Esophagus mucosa (tissue), 1 donor: ENCODE measurements at places on chromosomes 7 and 10.
A peak's percentile ranks its signal among the peaks of the same experiment; 100 is the strongest.

GRCh38 chr10:3090914-3091787 is 23.8 kb downstream of the PFKP start:
- peak; percentile 87 for ATAC-seq

GRCh38 chr7:122289426-122289825 is 15.1 kb downstream of the FEZF1 start:
- ATAC-seq, result no peak

GRCh38 chr10:66862687-66863258 is 63.1 kb upstream of the LRRTM3 start:
- ATAC-seq, result no peak

DNA sequence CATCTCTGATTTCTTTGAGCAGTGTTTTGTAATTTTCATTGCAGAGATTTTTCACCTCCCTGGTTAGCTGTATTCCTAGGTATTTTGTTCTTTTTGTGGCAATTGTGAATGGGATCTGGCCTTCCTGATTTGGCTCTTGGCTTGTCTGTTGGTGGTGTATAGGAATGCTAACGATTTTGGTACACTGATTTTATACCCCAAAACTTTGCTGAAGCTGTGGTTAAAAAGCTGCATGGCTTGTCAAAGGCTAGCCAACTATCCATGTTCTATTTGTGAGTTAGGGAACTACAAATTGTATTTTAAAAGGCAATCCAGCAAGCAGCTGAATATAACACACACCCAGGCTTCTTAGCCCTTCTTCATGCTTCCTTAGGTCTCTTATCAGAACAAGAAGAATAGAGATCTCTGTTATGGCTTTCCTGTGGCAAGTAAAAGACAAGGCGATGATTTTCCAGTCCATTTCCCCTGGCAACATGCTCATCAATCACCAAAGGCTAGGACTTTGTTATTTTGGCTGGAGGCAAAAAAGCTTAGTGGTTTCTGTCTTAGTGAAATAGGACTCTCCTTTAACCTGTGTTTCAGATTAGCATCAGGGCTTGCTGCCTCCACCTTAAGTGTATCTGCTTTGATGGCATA is 77.5 kb downstream of the CDK6 start:
- ATAC-seq, result no peak

GRCh38 chr7:91264924-91265681 is 870 bp downstream of the FZD1 start:
- ATAC-seq, result peak; percentile 70

- peak; percentile 86 for ATAC-seq
Measured at GRCh38 chr7:134613623-134614347, 32.9 kb upstream of the BPGM start.

- ATAC-seq, result no peak
Measured at GRCh38 chr10:116771101-116771958, 29.0 kb upstream of the HSPA12A start.

DNA sequence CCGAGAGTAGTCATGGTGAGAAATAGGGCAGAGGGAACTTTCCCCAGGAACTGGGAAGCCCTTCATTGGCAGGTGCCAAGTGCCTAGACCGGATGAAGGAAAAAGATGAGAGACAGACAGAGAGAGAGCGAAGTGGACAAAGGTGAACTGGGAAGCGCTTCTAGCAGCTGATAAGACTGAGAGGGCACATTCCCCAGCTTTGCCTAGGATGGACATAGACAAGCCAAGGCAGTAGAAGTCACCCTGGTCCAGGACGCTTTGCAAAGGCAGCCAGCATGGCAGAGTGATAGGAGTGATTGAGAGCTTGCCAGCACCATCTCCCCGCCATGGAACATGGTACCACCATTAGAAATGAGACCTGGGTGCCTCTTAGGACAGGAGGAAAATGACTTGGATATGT is 372.8 kb upstream of the MGMT start:
- no peak for ATAC-seq

DNA sequence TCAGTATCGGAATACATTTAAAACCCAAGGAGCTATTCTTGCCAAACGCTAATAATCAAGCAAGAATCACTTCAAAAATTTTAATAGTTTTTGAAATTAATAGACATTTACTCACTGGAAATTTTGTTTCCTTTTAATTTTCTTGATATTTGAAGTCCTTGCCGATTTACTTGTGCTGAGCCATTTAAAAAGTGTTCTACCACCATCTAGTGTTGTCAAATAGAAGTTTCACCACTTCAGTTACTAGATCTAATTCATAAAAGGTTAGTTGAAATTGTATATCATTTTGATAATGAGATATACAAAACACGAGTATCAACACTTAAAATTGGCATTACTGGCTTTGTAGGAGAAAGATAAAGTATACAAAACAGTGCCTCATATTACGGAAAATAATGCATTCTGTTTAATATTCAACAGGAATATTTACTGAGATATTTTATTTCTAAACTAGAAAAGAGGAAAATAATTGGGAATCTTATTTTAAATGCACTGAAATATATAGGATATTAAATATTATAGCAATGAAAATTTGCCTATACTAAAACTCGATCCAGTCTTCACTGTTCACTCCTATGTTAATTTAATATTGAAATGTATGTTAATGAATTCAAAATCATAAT is 664.8 kb upstream of the SEMA3D start:
- ATAC-seq, result no peak

- ATAC-seq, result peak; percentile 78
Measured at GRCh38 chr10:17645621-17646345, 1.8 kb downstream of the STAM start.

DNA sequence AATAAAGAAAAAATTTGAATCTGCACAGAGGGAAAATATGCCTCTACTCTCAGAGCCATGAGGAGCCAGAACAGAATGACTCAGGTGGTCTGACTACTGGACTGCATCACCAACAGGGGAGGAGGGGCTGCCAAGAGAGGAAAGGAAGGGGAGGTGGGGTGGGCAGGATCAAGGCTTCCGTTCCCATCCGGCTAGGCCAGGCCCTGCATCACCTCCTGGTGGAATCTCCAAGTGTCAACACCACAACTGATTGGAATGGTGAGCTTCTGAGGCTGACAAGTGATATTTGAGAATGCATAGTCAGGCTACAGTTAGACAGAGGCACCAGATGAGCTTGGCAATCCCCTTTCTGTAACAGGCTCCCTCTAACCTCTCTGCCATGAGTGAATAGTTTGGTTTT is 10.4 kb upstream of the GPR26 start:
- no peak for ATAC-seq

DNA sequence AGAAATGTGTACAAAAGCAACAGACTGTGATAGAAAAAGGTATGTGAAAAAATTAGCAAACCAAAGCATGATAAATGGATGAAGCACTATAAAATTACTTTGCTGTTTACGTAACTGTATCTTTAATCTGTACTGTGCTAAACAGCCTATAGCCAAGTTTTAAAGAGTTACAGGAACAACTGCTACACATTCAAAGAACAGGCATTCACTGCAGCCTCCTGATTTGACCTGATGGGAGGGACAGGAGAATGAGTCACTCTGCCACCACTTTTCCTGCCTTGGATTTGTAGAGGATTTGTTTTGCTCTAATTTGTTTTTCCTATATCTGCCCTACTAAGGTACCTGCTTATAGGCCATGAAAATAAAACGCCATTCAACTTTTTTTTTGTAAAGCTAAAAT is 116.1 kb downstream of the FANK1 start:
- ATAC-seq, result no peak

- no peak for ATAC-seq
Measured at GRCh38 chr10:5615316-5615715, 51.1 kb downstream of the ASB13 start.

GRCh38 chr7:114934713-114935112 is 12.8 kb downstream of the MDFIC start:
- ATAC-seq, result no peak
